Hindlimb muscle (tissue), 1 donor: ENCODE measurements at places on chromosomes 4 and X. TPM values are rescaled to one million over a fixed set of nuclear protein-coding genes. Genes with fewer than 3 reads are reported as not detected.

DNA sequence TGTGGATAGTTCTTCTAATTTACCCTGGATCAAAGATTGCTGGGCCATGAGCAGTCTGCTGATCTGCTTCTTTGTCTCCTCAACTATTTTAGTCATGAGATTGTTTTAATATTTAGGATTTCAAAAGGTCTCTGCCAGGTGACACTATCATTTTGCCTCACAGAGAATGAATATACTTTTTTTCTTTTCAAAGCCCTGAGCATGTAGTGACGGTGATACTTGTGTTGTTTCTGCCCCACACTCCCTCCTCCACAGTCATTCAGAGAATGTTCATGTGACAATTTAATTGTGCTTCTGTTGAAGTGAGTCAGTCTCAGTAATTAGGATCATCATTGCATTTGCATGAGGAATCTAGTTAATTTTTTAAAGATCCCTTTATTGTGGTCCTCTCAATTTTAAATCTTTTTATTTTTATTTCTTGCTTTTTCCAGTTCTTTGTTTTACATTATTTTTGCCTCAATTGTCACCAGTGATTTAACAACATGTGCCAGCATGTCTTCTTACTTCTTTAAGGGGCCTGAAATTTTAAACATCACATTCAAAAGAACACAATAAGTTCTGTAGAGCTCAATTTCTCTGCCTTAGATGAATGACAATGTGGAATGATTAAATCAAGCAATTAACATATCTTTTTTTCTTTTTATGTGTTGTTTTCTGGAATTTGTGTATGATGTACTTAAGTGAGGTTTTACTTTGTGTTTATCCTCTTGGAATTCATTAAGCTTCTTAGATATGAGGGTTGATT is 12.3 kb downstream of the MMRN1 start:
- no peak for DNase-seq

DNA sequence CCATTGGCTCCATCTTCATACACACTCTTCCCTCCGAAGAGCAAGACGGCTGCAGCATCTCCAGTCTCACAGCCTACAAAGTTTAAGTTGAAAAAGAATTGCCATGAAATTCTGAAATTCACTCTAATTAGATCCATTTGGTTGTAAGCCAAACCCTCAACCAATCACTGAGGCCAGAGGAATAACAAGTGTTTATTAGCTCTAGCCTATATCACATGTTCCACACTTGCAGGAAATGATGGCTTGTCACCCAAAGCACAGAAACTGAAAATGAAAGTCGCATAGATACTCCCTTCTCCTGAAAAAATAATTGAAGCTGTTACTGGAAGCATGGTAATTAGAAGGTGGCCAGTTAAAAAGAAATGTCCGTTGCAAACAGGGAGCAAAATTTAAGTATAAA is 1071.8 kb downstream of the CCSER1 start:
- DNase-seq, result no peak

NUDT11 gene
- 4.4 TPM for polyA plus RNA-seq

GRCh38 chrX:83504721-83505479 is 3.2 kb upstream of the POU3F4 start:
- no peak for DNase-seq

DNA sequence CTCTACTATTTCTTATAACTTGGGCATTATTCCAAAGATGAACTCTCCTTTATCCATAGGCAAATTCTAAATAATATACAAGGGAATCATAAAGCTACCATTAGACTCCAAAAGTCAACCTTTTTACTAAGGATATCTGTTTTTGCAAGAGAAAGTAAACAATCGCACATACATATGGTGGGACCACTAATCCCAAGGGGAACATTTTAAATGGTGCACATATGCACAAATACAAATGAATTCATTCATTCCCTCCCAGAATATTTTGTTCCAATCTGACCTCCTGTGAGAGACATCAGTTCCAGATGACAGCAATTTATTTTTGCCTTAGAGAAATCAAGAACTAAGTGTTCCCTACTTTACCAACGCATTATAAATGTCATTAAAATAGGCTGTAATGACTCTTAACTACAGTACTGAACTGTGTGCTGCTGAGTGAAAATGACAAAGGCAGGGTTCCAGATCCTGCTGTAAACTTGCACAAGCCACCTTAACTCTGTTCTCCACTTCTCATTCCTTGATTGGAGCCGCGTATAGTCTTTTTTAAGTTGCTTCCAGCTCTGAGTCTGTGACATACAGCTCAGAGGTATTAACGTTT is 2.0 kb downstream of the DHX15 start:
- DNase-seq, result no peak

DNA sequence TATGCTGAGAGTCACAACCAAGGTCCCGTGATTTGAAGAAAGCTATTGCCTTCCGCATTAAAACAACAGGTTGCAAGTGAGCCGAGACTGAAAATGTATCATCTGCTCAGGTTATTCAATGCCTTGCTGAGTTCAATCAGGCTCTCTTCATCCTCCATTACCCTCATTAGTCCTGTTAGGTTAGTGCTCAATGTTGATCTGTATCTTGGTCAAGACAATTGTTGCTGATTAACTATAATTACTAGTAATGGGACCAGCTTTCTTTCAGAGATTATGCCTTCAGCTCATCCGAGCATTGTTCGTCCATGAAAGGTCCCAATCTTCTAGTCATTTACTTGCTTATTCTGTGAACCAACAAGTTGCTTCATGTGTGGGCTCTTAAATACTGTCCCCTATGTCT is 534.6 kb upstream of the FAM241A start:
- DNase-seq, result no peak

ZNF280C gene
- polyA plus RNA-seq, result 5.6 TPM

- peak; percentile 70 for DNase-seq
These were observed 173.4 kb downstream of the RTL9 start for GRCh38 chrX:110531873-110532580.

GRCh38 chrX:119492463-119492862 is 24.2 kb downstream of the SLC25A5 start:
- no peak for DNase-seq

LRP2BP gene
- 4.7 TPM for polyA plus RNA-seq

DSPP gene
- polyA plus RNA-seq, result not detected

SLITRK2 gene
- 0.49 TPM for polyA plus RNA-seq

- peak; percentile 76 for DNase-seq
These were observed 206.3 kb downstream of the ARHGAP24 start for GRCh38 chr4:85681221-85681657.

DNA sequence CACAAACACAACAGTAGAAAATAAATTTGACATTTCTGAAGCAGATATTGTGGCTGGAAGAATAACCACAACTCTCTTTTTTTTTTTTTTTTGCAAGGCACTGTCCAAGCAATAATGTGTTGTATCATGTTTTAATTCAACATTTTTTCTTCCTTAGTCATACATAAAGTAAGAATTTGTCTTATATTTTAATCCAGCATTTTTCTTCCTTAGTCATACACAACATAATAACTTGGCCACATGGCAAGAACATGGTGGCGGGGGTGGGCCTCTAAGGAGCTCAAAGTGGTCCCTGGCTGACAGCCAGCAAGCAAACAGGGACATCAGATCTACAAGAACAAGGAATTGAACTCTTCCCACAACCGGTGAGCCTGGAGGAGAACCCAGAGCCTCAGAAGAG is 20.2 kb downstream of the FBXW7 start:
- no peak for DNase-seq

DNA sequence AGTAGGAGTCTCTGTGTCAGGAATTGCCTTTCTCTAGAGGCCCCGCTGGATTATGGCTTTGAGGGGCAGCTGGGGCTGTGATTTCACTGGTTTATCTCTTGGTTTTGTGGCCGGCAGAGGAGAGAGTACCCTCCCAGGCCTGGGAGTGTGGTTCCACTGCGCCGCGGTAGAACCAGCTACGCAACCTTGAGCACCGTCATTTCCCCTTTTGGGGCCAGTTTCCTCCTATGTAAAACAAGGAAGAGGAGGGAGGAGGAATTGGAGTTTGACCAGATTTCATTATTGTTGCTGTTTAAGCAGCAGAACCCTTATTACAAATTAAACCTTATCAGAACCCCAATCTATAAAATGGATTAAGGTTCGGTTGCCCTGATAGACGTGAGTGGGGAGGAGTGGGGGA is 4.4 kb downstream of the SOX3 start:
- no peak for DNase-seq

- DNase-seq, result no peak
These were observed 48.7 kb downstream of the DDX60 start for GRCh38 chr4:168269896-168270295.

ATP1B4 gene
- 296 TPM for polyA plus RNA-seq

ADH1B gene
- polyA plus RNA-seq, result 10.2 TPM

- no peak for DNase-seq
These were observed 116.7 kb downstream of the HMX1 start for GRCh38 chr4:8754634-8755589.

DNA sequence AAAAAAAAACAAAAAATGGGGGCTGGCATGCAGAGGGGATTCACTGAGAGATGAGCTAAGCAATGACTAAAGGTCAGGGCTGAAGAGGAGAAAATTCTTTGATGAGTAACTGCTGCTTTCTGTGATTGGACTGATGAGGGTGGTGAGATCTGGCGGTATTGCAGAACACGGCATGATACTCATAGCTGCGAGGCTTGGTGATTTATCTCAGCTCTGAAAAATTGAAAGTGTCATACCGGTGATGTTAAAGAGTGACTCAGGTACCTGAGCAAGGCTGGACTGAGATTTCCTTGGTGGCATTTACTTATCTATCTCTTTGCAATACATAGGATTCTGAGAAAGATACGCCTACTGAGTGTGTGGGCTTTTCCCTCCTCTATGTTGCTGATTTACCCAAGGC is 204.1 kb upstream of the DDX53 start:
- no peak for DNase-seq

MND1 gene
- 3.5 TPM for polyA plus RNA-seq

GRCh38 chr4:141569141-141569540 is 67.2 kb upstream of the IL15 start:
- DNase-seq, result no peak

DNA sequence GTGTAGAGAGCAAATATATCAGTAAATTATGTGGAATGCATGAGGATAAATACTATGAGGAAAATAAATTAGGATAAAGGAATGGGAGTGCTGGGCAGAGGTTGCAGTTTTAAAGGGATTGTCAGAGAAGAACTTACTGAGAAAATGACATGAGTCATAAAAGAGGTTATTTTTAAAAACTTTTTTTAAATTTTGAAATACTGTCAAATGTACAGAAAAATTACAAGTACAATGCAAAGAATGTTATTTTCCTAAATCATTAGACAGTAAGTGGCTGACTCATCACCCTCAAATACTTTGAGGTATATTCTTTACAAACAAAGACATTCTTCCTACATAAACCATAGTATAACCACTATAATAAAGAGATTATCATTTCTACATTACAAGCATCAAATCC is 29.8 kb upstream of the H2AZ1 start:
- DNase-seq, result no peak

- no peak for DNase-seq
These were observed 35.2 kb upstream of the PHEX start for GRCh38 chrX:21996872-21997455.

- DNase-seq, result no peak
These were observed 82.1 kb upstream of the IQCM start for GRCh38 chr4:149897783-149898182.

- DNase-seq, result peak; percentile 54
These were observed 51.5 kb upstream of the TRIM2 start for GRCh38 chr4:153152501-153153338.
